ENCODE measurements at places on chromosomes 12 and 14. TPM values are rescaled to one million over a fixed set of nuclear protein-coding genes. Genes with fewer than 3 reads are reported as not detected.

Gene CLEC4C
- total RNA-seq: 1.4 TPM

DNA sequence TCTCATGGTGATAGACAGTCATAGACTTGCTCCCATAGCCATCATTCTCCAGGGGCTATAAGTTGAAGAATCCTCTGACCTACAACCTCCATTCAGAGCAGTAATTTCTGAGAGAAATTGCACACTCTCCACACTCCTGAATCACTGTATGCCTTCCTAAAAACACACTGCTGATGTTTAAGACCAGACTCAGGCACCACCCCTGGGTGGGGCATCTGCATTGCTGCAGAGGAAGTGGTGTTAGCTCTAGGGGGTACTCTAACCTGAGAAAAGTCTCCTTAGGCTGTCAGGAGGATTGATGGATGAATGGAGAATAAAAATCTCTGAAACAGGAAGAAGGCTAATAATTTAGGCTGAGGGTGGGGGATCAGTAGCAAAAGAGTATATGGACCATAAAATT is 436.1 kb downstream of the DAD1 start:
- H3K27me3 ChIP-seq: no peaks in the 10 kb centered on the region
- DNase-seq: no peak
- no peak overlapping the region for H3K27ac ChIP-seq
- no peak overlapping the region for H3K4me3 ChIP-seq

DNA sequence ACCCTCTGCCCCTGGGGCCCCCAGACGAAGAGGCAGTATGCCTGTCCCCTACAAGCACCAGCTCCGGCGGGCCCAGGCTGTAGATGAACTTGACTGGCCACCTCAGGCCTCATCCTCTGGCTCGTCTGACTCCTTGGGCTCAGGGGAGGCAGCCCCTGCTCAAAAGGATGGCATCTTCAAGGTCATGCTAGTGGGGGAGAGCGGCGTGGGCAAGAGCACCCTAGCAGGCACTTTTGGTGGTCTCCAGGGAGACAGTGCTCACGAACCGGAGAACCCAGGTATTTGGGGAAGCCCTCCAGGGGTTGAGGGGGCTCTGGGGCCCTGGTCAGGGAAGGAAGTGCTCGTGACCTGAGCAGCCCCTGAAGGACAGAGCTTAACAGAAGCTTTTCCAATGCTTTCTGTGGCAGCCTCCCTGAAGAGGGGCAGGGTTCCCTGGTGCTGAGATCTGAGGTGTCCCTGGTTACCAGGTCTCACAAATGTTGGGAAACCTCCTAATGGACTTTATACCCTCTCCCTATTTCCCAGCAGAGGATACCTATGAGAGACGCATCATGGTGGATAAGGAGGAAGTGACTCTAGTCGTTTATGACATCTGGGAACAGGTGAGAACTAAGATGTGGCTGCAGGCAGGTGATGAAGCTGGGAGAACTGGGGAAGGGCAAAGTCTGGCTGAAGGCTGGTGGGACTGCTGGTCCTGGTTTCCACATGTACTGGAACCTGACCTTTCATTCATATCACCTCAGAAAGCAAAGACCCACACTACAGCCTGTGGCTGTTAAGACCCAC is 1.9 kb downstream of the REM2 start:
- peaks cover 21% of the 10 kb centered on the region for H3K4me1 ChIP-seq
- DNase-seq: no peak
- no peaks in the 10 kb centered on the region for H3K36me3 ChIP-seq

Gene GSC
- 0.52 TPM for total RNA-seq

- no peak overlapping the region for H3K27ac ChIP-seq
- H3K4me3 ChIP-seq: no peak overlapping the region
- H3K27me3 ChIP-seq: peaks cover 100% of the 10 kb centered on the region
- H3K36me3 ChIP-seq: no peaks in the 10 kb centered on the region
- no peaks in the 10 kb centered on the region for H3K4me1 ChIP-seq
- DNase-seq: no peak
Observed at GRCh38 chr12:54036620-54037359, 3.9 kb downstream of the HOXC5 start.

Gene CD69
- total RNA-seq: 90.9 TPM

- no peaks in the 10 kb centered on the region for H3K27me3 ChIP-seq
- no peak overlapping the region for H3K27ac ChIP-seq
- DNase-seq: no peak
- no peaks in the 10 kb centered on the region for H3K36me3 ChIP-seq
- H3K4me3 ChIP-seq: no peak overlapping the region
- peaks cover 4% of the 10 kb centered on the region for H3K4me1 ChIP-seq
Observed at GRCh38 chr14:55605793-55606192, 25.8 kb downstream of the KTN1 start.

GRCh38 chr14:103022685-103023044 is 34.7 kb downstream of the CDC42BPB start:
- H3K4me1 ChIP-seq: no peaks in the 10 kb centered on the region
- DNase-seq: no peak
- H3K36me3 ChIP-seq: no peaks in the 10 kb centered on the region
- H3K4me3 ChIP-seq: no peak overlapping the region
- H3K27me3 ChIP-seq: no peaks in the 10 kb centered on the region

DNA sequence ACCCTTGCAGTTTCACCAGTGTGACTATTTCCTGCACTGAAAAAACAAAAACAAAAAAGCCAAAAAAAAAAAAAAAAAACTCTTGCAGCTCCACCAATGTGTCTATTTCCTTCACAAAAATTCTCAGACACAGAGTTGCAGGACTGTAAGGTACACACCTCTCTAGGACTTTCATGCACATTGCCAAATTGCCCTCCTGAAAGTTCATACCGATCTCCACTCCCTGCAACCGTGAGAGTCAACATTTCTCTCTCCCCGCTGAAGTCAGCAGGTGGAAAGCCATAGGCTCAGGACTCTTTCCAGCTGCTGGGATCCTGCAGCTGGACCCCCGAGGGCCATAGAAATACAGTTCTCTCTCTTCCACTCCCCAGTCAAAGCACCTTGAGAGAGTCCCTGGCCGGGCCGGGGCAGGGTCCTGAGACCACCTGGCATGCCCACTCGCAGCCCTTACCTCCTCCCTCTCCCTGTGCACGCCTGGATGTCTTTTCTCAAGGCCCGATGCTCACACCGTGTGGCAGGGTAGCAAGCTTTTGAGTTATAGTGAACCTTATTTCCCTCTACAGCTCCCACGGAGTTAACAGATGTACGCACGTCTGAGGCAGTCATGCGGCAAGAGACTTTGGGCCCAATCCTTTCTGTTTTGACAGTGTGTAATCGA is 23.6 kb downstream of the MMAB start:
- no peak for DNase-seq
- H3K4me3 ChIP-seq: no peak overlapping the region
- no peaks in the 10 kb centered on the region for H3K4me1 ChIP-seq
- H3K36me3 ChIP-seq: no peaks in the 10 kb centered on the region

Gene CCDC38
- total RNA-seq: 0.05 TPM

DNA sequence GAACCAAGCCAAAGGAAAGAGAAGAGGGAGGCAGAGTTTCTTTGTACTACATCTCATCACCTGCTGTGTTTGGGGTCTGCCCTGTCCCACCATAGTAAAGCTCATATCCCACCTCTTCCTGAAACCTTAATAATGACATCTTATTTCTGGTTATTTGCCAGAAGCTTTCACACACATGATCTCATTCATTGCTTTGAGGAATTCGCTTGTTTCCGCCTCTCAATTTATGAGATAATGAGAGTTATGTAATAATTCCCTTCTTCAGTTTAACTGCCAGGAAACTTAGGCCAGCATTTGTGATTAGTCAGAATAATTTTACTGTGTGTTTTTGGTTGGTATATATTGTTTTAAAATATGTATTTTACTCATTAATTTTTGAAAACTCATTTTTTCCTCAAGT is 205.2 kb downstream of the CACNA1C start:
- peaks cover 8% of the 10 kb centered on the region for H3K4me1 ChIP-seq
- DNase-seq: no peak
- H3K27ac ChIP-seq: no peak overlapping the region
- no peak overlapping the region for H3K4me3 ChIP-seq
- no peaks in the 10 kb centered on the region for H3K27me3 ChIP-seq
